AG04450 (cell line): ENCODE measurements at places on chromosomes 1 and 21.
A peak's percentile ranks its signal among the peaks of the same experiment; 100 is the strongest.

- DNase-seq: no peak
Measured at GRCh38 chr1:207071426-207071825, 17.2 kb upstream of the C4BPB start.

- DNase-seq: no peak
Measured at GRCh38 chr1:3530086-3530925, 75.8 kb downstream of the ARHGEF16 start.

DNA sequence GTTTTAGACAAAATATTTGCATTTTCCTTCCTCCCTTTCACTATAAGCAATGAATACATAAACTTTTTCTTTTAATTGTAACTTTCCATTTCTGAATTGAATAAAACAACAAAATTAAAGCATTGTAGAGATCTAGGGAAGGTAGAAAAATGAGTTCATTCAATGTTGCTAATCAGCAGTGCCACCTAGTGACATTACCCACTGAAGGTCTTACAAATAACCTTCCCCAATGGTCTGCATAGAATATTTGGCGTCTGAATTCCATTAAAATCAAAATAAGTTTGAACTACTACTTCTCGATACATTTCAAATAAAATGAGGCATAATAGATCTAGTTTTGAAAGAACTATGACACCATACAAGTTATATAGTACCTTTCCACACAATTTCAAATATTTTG is 19.6 kb downstream of the FH start:
- DNase-seq: peak; percentile 16

GRCh38 chr1:214427871-214428277 is 123.5 kb downstream of the PTPN14 start:
- DNase-seq: peak; percentile 76

- DNase-seq: no peak
Measured at GRCh38 chr21:36981049-36981391, 14.6 kb upstream of the HLCS start.

DNA sequence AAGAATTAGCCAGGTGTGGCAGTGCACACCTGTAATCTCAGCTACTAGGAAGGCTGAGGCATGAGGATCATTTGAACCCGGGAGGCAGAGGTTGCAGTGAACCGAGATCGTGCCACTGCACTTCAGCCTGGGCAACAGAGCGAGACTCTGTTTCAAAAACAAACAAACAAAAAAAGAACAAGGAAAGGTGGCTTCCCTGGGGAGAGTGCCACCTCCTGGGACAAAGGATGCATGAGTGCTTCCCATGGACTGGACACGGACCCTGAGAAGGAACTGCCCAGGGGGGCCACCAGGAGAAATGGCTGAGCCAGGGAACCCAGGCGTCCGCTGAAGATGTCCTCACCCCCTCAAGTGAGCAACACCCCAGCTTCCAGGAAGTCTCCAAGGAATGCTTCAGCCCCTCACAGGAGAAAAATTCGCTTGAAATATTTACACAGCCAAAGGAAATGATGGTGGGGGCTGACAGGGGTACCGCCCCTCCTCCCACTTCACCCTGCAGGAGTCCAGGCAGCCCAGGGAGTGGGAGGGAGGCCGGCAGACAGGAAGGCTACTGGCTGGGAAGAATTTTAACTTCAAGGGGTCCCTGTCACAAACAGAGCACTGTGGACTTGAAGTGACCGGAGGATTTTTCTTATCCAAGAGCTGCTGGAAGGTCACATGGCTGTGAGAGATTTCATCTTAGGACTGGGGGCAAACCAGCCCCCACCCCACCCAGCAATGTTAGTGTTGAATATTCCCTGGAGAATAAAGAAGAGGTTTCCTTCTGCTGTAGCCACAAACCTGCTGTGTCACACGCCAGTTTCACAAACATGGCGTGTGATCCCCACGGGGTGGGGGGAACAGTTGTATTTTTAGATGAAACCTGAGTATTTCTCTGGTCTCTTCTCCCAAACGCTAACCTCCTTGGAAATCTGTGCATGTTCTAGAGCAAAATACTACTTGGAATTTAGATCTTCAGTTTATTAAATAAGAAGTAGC is 90.8 kb upstream of the SLC25A33 start:
- no peak for DNase-seq

- peak; percentile 23 for DNase-seq
Measured at GRCh38 chr21:37463083-37463801, 96.7 kb downstream of the DYRK1A start.

DNA sequence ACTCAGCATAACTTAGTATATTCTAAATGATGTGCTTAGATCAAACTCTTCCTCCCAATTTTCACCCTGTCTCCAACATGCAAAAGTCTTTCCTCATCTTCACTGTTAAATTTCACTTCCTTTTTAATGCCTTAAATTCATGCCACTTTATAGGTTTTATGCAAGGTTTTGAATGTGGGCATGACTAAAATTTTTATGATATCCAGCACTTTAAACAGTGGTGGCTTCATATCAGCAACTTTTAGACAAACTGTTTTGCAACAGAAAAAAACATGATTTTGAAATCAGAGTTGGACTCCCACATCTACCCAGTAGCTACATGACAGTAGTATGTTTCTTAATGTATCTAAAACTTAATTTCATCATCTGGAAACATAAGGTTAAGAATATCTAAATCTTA is 84.7 kb upstream of the ZP4 start:
- no peak for DNase-seq

DNA sequence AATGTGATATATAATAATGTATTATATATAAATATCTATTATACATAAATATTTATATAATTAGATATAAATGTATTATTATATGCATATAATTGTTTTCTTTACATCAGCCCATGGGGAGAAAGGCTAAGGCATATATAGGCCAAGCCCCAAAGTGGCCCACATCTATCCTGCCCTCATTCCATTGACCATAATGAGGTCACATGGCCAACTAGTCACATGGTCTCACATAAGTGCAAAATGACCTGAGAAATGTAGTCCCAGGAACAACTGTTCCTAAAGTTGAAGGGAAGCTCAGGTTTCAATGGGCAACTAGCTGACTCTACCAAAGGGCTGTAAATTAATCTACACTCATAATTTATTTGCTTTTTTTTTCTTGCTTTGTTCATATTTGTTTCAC is 14.5 kb upstream of the CCDC185 start:
- no peak for DNase-seq

- DNase-seq: no peak
Measured at GRCh38 chr1:228497206-228497605, 10.0 kb downstream of the RNF187 start.

- peak; percentile 36 for DNase-seq
Measured at GRCh38 chr21:41961282-41961701, 7.5 kb upstream of the C2CD2 start.

DNA sequence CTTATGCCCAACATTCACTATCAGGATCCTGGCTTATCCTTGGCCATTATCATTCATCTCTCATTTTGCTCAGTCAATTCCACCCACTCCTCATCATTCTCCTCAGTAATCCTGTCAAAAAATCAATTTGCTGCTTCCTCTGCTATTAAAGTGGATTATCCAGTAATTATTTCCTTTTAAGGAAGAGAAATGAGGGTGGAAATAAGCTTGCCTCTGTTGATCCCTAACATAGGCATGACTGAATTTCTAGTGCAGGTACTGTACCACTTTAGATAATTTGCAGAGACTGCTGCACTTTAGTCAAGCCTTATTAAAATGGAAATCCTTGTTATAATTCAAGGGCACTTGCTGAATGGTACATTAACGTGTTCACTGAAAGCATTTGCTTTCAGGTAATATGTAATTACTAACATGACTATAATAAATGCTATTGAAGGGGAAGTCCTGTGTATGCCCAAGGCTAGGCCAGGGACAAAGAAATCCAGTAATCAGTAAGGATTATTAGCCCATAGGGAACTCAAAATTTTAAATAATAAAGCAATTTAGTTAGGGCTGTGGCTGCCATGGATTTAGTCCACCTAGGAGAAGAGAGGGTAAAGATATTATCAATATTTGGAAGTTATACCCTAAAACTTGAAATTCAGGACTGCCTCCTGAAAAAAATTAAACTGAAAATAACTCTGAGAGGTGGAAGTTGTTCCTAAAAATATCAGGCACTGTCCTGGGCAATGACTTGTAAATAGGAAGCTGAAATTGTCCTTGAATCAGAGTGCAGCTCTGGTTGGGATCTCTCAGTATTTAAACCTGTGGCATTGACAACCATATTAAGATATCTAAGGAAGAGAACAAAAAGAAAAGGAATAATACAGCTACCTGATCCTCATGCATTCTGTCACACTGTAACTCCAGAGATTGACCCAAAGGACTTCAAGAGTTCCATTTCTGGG is 43.4 kb downstream of the RGS2 start:
- no peak for DNase-seq

DNA sequence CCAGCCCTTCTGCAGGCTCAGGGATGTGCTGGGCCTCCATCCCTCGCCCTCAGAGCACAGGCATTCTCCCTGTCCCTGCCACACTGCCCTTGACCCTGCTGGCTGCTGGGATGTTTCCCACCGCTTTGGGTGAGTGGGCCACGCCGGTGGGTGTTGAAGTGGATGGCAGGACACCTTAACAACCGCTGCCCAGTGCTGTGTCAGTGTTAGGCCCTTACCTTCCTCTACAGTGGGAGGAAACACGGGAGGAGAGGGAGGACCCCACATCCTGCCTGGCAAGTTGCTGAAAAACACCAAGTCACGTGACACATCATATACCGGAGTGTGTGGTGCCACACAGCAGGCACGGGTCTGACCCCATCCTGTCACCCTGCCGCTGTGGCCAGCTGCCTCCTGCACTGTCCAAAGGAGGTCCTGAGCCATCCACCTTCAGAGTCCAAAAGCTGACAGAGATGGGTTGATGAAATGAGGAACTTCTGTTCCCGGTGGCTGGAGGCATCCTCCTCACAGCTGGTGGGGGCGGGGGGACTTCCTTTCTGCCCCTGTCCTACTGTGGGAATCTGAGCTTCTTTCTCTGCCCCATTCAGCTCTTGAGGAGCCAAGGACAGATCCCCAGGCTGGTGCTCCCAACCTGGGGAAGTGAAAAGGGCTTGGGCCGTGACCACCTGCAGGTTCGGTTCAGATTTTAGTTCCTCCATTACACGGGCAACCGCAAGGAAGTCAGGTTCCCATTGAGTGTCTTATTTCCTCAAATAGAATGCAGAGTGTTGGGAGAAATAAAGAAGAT is 3.2 kb upstream of the THEMIS2 start:
- DNase-seq: no peak

DNA sequence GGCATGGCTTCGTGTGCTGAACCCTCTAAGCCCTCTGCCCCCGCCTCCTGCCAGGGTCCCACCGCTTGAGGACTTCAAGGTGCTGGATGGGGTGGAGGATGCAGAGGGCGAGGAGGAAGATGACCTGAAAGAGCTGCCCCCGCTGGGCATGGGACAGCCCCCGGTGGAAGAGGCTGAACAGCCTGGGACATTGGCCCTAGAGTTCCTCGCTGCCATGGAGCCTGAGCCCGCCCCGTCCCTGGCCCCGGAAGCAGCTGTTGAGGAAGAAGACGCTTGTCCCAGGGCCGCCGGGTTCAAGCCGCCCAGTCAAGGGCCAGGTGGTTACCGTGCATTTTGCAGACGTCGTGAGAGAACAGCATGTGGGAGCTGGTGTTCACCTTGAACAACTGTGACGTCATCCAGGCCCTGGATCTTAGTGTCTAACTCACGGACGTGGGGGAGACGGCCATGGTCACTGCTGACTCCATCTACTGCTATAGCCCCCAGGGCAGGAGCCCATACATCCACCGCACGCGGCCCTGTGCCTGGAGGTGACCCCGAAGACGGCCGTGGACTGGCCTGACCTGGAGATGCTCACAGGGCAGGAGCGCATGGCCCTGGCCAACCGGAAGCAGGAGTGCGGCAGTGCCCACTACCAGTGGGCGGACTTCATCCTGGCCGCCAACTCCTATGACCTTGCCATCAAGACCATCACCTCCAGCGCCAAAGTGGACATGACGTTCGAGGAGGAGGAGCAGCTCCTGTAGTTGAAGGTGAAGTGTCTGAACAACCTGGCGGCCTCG is 90.1 kb downstream of the PPP1R12B start:
- no peak for DNase-seq

GRCh38 chr1:36846357-36846756 is 188.0 kb downstream of the GRIK3 start:
- no peak for DNase-seq

DNA sequence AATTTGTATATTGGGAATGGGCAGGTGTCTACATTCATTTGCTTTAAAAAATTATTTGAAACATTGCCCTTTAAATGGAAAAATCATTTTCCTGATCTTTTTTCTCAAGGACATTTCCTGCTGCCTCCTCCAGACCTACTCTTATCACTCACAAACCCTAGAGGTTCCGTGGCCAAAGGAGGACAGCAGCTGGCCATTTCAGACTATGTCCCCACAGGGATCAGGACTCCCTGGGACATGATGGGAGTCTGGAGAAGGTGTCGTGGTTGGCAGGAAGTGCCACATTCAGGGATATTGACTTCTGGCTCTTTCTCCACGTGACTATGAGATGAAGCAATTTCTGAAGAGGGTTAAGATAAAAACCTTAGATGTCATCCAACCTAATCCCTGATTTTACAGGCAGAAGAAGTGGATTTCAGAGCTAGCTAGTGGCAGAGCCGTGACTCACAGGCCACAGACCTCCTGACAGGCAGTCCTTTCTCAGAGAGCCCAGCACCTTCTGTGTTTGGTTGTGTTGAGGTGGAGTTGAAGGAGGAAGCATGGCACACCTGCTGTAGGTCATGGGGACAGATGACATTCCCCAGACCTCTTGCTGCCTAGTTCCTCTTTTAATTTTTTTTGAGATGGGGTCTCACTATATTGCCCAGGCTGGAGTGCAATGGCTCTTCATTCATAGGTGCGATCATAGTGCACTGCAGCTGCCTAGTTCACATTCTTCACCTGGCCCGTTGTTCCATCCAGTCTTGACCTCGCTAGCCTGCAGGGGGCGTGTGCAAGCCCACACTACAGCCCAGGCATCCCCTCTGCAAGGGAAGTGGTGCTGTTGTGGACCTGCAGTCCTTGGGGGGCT is 25.5 kb upstream of the IL10 start:
- no peak for DNase-seq

DNA sequence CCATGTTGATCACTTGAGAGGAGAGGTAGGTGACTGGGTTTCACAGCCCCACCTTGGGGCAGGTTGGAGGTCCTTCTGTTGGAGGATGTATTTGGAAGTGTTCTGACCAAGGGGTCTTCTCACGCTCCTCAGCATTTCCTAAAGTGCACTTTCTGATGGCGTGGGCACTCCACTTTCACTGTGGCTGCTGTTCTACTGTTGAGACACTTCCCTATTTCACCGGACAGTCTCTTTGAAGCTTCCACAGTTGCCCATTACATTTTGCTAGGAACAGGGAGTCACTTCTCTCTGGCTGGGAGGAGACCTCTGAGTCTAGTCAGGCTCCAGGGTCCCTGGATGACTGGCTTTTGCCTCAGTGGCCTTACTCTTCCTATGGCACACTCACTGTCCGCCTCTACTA is 180.0 kb upstream of the LMO4 start:
- DNase-seq: no peak

DNA sequence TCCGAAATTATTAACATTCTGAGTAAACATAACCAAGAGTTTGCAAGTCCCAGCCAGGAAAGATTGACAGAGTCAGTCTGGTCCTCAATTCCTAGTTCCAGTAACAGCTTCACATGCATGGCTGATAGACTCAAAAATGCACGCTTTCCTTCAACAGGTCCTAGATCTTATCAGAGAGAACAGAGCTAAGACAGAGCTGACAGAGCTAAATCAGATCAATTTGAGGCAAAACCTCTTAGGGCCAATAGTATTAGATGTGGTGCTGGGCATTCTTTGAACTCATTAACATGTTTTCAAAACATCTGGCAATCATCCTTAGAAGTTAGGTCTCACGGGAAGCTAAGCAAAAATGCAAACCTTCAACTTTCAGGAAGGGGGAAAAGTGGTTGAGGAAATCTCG is 114.0 kb downstream of the GREM2 start:
- DNase-seq: no peak
